ENCODE measurements at places on chromosomes 1 and 21.

GRCh38 chr1:182802006-182802803 is 12.6 kb downstream of the NPL start:
- DNase-seq = no peak

DNA sequence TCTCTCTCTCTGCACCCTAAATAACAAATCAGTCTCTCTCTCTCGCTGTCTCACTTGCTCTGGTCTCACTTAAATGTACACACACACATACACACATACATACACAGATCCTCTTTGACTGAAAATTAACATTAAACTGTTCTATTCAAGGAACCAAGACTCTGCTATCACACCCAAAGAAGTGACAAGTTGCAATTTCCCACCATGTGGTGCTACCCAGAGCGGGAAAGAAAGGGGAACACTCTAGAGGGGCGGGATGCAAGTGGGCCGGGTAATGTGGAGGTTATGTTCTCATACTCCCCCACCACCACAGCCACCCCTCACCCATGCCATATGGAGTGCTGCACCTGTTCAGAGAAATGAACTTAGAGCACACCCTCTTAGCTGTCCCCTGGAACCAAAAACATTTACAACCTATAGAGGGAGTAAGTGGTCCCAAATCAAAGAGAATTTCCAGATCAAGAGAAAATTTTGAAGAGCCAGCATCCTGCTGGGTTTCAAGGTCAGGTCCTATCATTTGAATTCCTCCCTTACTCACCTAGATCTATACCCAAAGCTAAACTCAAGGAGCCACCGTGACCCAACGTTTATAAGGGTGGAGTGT is 319.4 kb downstream of the BRINP2 start:
- DNase-seq = no peak

DNA sequence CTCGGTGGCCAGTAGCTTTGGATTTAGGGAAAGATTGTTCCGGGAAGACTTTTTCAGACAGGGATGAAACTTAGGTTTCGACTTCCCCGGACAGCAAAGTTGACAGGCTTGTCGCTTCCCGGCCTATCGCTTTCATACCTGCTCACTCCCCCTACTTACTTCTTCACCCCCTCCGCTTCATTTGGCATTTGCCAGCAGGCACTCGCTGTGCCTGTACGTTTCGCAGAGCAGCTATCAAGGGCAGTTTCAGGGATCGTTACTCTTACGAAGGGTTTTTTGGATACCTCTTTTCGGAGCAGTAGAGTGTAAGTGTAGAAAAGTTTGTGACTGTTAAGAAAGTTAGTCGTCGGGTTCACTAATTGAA is 393 bp downstream of the BLZF1 start:
- DNase-seq = peak; percentile 10

DNA sequence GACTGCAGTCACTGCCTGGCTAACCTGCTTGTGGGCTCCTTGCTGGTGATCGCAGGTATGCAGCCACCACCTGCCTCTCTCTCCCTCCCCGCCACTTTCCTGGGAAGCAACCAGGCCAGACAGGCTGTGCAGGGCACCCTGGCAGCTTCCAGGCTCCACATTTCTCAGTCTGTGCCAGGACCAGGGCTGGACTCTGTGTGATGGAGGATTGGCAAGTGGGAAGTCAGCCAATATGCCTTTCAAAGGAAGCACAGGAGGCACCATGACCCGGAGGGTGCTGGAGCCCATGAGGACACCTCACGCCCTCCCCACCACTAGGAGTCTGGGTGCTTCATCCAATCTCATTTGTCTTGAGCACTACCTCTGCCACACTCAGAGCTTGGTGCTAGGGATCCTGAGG is 15.8 kb upstream of the DISP3 start:
- DNase-seq = no peak

DNA sequence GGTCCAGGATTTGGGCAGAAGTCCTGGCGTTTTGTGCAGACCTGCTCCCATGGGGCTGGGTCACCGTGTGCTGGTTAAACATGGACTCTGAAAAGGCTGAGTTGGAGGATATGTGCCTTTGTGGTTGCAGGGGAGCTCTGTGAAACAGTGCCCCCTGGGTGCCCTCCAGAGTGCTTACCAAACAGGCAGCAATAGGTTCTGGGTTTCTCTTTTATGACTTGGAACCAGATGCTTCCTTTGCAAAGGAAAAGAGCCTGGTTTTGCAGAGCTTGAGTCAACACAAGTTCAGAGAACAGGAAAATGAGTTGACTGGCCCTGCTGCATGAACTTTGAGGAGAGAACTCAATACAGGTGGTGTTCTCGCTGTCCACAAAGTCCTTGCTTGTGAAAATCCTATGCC is 288.9 kb downstream of the TM2D1 start:
- no peak for DNase-seq

Data from iPS-NIHi11 (cell line).